ENCODE measurements at places on chromosomes 4 and X.

DNA sequence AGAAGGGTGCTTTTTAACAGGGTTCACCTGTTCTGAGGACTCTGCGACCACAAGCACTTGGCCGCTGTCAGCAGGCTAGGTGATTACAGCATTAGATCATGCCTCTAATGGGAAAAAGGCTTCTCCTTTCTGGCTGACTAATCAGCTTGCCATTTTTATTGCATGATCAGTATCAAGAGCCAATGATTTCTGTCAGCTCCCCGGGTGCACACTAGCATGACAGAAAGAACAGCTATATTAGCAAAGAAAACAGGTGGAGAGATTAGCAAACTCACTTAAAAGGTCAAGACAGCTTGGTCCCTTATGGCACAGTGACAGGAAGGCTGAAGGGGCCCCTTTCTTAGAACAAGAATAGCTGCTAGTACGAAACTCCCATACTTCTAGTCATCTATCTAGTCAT, 170.0 kb downstream of the SMIM20 start:
- DNase-seq = no peak

DNA sequence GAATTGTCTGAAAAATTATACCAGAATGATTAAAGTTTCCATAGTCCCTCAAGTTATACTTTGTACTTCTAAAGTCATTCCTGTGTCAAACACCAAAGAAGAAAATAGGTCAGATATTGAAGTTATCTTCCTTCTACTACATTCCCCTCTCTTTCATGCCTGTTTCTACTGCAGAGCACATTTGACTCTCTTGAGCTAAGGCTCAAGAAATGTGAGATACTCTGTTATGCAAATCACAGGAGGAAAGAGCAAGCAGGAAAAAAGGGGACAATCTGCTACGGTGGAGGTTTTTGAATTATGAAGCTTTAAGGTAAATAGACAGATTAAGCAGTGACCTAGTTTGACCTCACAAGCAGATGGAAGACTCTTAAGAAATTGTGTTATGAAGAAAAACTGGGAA, 198.9 kb upstream of the LDB2 start:
- no peak for DNase-seq

GRCh38 chr4:80266253-80266901, at the start of gene FGF5:
FGF5 (plus strand) TSS chr4:80266664; CDS start chr4:80266825, 161 bp downstream.
- DNase-seq = no peak

- no peak for DNase-seq
These were observed 84.2 kb upstream of the WDFY3 start for GRCh38 chr4:85050736-85051135.

DNA sequence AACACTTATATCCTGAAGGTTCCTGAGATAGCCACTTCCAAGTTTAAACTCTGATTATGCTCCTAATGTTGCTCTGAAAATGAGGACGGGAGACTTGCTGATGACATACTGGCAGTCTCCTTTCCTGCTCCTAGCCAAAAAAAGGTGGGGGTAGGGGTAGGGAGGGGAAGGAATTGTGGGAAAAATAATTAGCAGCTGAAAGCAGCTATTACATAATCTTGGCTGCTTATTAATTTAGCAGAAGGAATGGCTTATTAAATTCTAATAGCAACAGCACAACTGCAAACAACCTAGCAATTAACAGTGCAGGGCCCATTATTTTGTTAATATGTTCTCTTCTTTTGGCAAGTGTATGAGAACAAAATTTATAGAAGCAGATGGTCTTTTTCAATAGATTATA, 2.0 kb upstream of the AP1S2 start:
- no peak for DNase-seq

GRCh38 chr4:8552024-8552423, 28.2 kb upstream of the GPR78 start:
- DNase-seq = no peak

DNA sequence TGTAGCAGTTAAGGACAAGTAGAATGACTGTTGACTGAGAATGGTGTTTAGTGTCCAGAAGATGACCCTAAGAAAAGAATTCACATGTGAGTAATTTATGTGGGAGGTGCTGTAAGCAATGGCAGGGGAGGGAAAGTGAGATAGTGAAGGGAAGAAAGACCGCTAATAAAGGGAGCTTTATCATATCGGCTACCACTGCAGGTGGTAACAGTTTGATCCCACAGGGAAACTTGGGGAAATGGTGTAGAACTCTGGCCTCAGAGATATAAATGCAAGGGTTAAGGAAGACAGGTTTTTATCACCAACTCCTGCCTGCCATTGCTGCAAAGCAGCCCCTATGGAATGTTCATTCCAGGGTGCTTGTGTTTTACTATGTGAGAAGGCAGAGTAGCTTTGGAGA, 489.6 kb downstream of the STPG2 start:
- DNase-seq = no peak

GRCh38 chr4:112978691-112979472, 70.6 kb upstream of the ANK2 start:
- no peak for DNase-seq

DNA sequence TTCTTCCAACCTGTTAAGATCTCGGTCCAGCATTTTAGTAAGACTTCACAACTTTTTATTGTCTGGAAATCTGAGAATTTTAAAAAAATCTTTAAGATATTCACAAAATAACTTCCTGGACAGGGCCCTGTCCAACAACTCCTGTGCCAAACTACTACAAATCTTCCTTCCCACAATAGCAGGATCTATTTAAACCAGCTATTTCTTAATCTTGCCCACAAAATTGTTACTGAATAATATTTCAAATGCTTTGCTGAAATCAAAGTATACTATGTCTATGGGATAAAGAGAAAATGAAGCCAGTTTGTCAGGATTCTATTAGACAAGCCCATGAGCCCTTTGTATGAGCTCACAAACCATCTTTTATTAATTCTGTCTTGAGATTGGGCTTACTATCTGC, 104.1 kb upstream of the DDIT4L start:
- DNase-seq = no peak
